ENCODE measurements at places on chromosomes 11 and 22.

DNA sequence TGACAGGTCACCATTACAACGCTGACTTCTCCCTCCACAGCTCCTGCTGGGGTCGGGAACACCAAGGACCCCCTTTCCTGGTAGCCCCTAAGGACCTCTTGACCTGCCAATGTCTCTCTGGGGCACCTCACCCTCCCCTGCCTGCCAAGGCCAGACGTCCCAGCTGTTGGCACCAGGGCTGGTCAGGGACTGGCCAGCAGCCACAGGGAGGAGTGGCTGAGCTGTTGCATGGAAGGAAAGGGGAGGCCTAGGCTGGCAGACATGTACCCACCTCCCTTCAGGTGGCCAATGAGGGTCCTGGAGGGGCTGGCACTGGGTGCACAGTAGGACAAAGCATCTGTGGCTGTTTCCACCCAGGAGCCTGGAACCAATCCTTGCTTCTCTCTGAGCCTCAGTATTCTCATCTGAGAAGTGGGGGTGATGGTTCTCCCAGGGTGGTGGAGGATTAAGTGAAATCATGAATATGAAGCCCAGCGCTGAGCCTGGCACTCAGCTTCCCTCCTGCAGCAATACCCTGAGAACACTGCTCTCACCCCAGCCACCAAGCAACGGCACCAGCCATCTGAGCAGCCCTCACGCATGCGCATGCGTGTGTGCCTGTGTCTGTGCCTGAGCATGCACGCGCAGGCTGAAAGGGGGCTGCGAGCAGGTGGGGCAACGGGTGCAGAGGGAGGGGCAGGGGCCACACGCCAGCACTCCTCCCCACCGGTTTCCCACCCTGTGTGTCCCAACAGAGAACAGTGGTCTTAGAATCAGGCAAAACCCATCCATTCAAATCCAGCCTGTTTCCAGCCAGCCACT, 5.9 kb downstream of the KCNJ4 start:
- no peak for DNase-seq

DNA sequence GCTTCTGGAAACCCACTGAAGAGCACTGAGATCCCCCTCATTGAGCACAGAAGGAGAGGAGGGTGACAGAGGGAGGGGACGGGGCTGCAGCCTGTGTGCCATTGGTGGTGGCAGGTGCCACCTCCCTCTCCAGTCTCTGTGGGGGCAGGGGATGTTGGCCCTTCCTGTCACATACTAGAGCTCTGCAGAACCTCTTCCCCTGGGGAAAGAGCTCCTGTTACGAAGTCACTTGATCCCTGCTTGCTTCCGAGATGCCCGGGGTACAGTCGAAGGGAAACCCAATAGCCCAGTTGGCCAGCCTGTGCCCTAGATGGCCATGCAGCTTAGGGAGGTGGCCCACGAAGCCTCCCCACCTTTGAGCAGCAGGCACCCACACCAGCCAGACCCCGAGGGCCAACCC, 29.4 kb downstream of the DAGLA start:
- DNase-seq: no peak

DNA sequence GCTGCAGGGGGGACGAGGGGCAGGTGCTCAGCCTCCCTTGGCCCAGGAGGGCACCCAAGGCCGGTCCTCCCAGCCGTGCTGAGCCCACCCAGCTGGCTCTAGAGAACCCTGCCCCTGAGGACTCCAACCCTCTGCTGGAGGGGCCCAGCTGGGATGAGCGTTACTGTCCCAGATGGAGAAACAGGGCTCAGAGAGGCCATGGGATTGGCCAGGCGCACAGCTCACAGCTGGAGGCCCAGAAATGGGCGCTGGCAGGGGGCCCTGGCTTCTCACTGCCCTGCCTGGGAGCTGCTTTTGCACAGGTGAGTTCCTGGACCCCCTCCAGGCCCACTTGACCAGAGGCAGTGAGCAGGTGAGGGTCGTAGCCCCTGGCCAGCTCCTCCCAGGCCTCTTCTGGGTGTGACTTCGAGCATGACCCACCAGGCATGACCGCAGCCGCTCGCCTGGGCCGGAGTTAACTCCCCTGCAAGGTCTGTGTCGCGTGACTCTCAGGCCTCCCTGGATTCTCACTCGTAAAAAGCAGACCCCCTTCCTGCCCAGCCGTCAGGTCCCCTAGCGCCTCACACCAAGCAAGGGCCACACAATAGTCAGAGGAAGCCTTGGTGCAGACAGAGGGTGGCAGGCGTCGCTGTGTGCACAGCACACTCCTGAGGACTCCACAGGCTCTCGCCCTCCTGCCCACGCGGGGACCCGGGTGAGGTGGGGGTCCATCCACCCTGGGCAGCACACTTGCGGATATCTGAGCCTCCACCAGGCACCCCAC, 19.7 kb upstream of the IL17REL start:
- no peak for DNase-seq

GRCh38 chr11:112150517-112150916, 13.4 kb downstream of the IL18 start:
- DNase-seq: no peak

- no peak for DNase-seq
These were observed 142.2 kb upstream of the UBASH3B start for GRCh38 chr11:122513328-122513727.

DNA sequence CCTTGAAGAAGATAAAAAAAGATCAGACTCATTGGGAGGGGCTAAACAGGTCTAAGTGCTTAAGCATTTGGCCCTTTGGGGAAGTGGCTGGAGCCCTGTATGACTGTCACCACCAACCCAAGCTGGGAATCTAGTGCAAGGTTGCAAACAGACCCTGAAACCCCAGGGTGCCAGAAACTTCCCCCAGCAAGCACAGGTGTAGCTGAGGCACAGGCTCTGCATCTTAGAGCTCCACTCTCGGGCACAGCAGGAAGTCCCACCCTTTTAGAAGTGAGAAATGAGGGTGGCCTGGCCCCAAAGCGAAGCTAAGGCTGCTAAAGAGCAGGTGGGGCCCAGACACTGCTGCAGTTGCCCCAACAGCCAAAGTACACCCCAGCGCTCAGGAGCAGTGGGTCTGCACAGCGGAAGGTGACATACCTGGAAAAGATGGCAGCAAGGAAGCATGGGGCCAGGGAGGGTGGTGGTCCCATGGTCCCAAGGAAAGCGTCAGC, 5.8 kb upstream of the KDM2A start:
- DNase-seq: no peak

- DNase-seq: no peak
These were observed 4.7 kb upstream of the SHISA8 start for GRCh38 chr22:41919357-41920224.

GRCh38 chr22:28714043-28714628, 27.5 kb downstream of the CHEK2 start:
- no peak for DNase-seq

DNA sequence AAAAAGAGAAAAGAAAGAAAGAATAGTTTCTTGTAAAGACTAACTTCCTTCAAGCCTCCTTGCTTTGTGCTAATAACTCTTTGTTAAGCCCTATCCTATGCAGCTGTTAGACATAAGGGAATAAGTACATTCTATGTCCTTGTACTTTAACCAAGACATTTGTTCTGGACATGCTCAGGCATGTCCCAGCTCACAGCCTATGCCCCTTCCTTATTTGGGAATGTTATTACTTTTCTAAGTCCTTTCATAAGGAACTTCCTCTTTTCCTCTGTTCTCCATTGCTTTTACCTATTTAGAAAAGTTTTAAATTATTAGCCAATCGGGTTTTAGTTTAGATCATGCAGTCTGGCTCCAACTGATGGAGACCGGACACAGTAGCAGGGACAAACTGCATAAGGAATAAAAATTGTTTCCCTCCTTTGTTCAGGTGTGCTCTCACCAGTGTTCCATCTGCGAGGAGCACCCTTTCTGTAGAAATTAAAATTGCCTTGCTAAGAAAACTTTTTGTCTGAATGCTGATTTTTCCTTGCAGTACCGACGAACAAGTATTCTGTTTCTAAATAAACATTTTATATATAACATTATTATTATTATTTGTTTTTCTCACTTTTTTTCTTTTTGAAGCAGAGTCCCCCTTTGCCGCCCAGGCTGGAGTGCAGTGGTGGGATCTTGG, 21.6 kb upstream of the SPINDOC start:
- no peak for DNase-seq

GRCh38 chr11:129287920-129288319, 87.7 kb upstream of the BARX2 start:
- no peak for DNase-seq

DNA sequence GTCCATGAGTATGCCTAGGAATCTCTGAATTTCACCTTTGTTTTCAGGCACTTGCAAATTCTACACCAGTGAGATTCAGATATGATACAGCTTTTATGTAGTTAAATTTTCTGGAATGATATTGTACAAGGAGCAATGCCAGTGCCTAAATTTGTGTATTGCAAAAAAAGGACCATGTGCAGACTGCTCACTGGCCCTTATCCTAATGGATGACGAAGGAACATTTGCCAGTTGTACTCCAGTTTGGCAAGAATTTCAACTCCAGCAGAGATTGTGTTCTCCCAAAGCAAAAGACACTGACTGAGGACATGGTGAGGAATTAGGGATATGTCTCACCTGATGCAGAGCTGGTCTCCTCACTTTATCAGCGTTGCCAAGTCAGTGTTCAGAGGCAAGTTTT, 8.6 kb downstream of the NAT10 start:
- DNase-seq: no peak

- DNase-seq: no peak
These were observed 24.7 kb upstream of the NAP1L4 start for GRCh38 chr11:3016861-3017260.

DNA sequence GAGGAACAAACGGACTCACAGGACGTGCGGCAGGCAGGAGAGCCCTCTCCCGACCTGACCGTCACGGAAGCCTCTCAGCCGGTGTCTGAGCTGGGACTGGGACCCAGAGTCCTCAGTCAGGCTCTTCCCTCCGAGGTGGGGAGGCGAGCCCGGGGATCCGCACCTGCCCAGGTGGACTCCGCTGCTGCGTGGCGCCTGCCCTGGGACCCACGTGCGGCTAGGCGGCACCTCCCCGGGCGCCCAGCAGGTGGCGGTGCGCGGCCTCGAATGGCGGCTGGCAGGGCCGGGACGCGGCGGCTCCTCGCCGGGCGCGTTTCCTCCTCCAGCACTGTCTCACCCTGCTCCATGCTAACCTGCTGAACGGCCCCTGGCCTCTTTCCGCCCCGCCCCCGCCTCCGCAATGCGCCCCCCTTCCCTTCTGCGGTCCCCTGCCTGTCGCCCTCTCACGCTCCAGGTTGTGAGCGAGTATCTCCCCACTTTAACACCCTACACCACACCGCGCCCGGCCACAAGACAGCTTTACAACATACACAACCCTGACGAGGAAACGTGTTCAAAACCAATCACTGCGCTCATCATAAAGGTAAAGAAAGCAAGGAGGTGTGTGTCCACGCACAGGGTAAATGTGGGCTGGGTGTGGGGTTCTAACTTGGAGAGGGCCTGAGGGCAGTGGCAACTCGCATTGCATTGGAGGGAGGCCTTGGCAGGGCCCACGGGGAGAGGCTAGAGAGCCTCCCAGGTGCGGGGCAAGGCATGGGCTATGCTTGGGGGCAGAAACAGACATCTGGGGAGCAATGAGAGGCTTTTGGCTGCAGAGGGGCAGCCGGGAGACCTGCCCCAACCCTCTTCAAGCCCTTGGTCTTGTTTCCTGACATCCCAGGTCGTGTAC, 25.9 kb upstream of the ATXN10 start:
- DNase-seq: no peak

DNA sequence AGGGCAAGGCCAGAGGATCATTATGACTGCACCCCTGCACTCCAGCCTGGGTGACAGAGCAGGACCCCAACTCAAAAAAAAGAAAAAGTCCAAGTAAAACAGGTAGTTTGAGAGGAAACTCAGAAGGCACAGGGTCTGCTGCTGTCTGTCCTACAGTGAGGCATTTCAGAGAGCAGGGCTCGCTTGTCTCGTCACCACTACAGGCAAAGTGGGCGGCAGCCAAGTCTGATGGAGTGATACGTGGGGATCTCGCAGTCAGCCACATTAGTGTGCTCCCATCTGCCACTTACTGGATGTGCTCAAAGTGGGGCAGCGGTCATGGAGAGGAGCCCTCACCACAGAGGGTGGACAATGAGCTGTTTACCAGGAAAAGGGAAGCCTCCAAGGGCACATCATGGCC, 42.1 kb downstream of the PI4KA start:
- no peak for DNase-seq

- DNase-seq: no peak
These were observed 9.1 kb downstream of the DCHS1 start for GRCh38 chr11:6646576-6646917.

DNA sequence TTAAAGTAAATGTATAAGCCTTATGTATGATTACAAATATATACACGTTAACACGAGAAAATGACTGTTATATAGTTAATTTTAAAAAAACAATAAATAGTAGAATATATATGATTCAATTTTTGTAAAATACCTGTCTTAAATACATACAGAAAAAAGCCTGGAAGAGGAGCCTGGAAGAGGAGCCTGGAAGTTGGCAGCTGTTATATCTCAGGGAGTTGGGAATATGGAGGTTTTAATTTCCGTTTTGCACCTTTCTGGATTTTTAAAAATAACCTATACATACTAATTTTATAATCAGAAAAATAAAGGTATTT, 111.6 kb downstream of the WT1 start:
- no peak for DNase-seq

DNA sequence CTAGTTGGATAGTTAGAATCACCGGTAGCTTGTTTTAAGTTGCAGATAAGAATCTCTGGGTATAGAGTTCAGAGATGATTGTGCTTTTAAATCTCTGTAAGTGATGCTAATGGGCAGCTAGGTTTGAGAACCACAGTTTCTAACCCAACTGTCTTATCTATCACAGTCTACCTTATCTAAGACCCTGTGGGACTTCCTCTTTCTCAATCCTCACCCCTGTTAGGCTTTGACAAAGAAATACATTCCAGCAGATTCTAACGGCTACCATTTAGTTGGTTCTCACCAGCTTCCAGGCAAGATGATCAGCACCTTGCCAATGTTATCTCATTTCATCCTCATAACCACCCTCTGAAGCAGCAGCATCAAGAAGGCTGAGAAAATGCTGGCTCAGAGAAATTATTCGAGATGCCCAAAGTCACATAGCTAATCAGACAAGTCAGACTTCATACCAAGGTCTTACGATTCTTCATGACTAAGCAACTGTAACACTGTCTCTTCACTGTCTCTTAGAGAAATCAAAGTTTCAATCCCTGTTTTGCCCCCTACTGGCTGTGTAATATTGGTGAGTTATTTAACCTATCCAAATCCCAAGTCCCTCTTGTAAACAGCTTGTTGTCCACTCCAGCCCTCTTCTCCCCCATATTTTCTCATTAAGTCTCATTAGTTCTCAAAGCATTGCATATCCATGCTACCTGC, 192.4 kb upstream of the API5 start:
- DNase-seq: no peak

DNA sequence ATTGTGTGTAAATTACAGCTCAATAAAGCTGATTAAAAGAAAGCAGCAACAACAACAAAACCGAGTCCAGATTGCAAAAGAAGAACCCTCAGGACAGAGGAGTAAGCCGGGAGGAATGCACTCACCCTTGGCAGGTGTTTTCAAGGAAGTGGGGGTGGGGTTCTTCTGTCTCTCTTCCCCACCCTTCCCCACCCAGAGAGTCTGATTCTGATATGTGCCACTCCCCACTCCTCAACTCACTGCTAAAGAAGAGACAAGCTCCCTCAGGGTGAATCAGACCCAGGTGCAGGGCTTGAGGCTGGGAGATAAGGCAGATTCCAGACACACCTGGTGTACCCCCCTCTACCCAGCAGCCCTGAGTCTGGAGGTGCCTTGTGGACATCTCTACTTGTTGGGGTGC, 38.4 kb upstream of the PHF21A start:
- DNase-seq: no peak

GRCh38 chr11:47946682-47947559, 33.4 kb upstream of the PTPRJ start:
- DNase-seq: peak; percentile 86

Data from retinal pigment epithelial cell (primary cell).